NCI-H2029 (cell line): ENCODE measurements at places on chromosomes 2 and 18.

DNA sequence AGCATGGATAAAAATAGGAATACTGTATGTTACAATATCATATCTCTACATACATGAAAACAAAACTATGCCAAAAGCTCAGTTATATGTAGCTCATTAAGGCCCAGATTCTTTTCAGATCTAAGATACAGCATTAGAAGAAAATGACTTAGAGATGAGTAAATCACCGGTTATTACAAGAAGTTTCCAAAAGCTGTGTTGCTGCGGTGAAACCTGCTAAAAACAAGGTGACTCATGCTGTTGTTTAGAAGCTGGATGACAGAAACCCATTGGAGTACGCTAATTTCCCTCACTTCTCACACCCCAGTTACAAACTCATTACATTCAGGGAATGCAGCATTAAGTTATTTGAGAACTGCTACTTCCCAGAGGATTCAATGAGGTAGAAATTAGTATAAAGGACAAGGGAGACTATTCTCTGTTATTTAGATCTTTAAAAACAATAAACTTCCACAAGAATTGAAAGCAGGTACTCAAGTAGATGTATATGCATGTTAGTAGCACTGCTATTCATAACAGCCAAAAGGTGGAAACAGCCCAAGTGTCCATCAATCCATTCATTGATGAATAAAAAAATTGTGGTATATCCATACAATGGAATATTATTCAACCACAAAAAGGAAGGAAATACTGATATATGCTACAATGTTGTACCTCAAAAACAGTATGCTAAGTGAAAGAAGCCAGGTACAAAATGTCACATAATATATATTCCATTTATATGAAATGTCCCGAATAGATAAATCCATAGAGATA lies 32.6 kb downstream of the RBKS start:
- DNase-seq = no peak

DNA sequence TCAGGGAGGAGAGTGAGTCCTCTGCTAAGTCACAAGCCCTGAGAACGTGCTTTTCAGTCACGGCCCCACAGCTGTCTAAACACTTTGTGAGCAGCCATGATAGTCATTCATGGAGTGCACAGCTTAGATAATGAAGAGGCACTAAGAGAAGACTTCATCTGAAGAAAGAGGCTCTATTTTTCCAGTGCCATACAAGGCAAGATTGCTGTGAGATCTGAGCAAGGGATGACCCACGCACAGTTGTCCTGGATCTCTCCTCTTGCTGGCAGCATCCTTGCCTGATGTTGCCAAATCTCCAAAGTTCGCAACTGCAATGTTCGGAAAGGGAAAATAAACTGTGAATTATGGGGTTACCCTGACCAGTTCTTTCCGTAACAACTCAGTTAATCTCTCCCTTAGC lies 418.7 kb downstream of the MEIS1 start:
- DNase-seq = no peak

DNA sequence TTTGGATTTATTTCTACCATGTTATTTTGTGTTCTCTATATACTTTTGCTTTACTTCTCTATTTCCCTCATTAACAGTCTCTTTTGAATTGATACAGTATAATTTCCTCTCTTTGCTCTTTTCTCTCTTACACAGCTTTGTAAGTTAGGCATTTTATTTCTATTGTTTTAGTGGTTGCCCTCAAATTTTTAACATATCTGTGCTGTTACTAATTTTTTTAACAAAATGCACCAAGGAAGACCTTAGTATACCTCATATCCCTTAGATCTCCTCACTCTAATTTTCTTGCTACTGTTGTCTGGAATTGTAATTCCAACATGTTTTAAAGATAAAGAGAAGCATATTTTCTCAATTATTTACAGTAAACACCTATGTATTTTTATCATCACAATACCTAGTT lies 416.8 kb upstream of the SLC14A2 start:
- no peak for DNase-seq

- no peak for DNase-seq
Measured at GRCh38 chr2:101560780-101561315, 85.9 kb upstream of the RFX8 start.
